IMR-90 (cell line): ENCODE measurements at places on chromosomes 3 and 15. TPM values are rescaled to one million over a fixed set of nuclear protein-coding genes. Genes with fewer than 3 reads are reported as not detected.

NR2E3 gene
- total RNA-seq, result under 0.01 and 0.56 TPM in 2 replicates

ARHGAP11A gene
- 28.6 and 29.0 TPM in 2 replicates for total RNA-seq

COL6A5 gene
- total RNA-seq, result not detected in 2 replicates

GRCh38 chr3:181752202-181752671 is 40.5 kb downstream of the SOX2 start:
- no peak for DNase-seq

GRCh38 chr3:54123003-54123775 is 837 bp downstream of the CACNA2D3 start:
- DNase-seq, result no peak

DNA sequence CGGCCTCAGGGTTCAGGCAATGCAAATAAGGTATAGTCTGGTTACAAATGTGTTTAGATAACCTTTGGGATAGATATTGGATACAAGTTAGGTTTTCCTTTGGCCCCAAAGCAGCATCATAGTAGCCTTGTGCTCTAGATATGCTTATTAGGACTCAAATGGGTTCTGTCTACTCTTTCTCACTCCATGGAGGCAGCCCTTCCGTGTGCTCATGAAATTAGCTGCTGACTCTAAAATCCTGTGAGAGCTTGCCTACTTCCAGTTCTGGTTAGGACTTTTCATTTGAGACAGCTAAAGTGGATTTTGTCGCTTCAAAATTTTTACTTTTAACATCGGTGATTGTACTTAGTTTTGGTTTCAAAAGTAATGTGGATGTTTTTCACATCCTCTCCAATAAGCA is 1.6 kb downstream of the CDV3 start:
- DNase-seq, result no peak

DNA sequence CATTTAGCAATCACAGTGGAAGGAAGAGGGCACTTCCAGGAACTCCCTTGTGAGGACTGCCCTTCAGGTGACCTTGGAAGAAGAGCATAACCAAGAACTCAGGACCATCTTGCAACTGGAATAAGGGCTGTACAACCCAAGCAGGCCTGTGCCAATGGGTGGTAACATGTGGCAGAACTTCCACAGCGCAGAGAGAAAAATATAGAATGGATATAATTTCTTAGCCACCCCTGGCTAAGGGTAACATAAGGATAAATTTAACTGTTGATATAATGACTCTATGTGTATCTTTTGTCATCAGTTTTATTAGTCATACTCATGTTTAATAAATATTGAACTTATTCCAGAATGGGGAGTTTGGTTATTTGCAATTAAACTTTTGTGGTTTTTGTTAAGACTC is 13.4 kb upstream of the MFSD1 start:
- peak; percentile 80 for DNase-seq
